ENCODE measurements at places on chromosomes 4 and X. TPM values are rescaled to one million over a fixed set of nuclear protein-coding genes. Genes with fewer than 3 reads are reported as not detected.

DNA sequence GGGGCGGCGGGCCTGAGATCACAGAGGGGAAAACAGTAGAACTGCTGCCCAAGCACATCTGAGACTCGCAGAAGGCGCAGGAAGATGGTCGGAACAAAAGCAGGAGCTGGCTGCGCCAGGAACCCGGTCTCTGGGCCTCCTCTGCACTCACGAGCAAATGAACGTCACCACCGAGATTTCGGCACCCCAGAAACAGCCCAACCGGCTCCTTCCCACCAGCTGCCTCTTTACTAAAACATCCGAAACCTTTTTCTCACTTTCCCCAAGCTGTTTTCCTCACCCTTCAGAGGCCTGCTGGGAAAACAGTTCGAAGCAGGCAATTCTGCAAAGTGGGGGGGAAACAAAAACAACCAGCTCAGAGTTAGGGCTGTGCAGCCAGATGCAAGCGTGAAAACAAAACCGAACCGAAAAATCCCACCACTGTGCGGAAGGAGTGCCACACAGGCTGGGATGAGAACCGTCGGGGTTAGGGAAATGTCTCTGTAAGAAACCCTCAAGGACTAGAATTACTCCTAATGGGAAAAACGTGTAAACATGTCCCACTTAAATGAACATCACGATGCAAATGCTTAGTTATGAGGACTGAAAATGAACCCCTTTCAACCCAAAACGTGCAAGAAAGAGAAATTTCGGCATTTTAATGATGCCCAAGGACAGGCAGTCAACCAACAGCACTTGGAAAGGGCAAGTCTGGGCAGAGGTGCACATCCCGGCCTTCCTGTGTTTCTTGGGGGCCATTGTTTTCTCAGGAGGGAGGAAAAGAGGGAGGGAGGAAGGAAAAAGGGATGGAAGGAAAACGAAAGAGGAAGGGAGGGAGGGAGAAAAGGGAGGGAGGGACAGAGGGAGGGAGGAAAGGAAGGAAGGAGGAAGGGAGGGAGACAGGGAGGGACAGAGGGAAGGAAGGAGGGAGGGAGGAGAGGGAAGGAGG is 15.8 kb downstream of the DHRSX start:
- H3K4me3 ChIP-seq = no peak overlapping the region
- DNase-seq = no peak
- H3K36me3 ChIP-seq = peaks cover 30% of the 10 kb centered on the region
- H3K4me1 ChIP-seq = no peaks in the 10 kb centered on the region
- H3K27me3 ChIP-seq = no peaks in the 10 kb centered on the region

- H3K4me1 ChIP-seq = no peaks in the 10 kb centered on the region
- H3K4me3 ChIP-seq = no peak overlapping the region
- H3K27ac ChIP-seq = no peak overlapping the region
- no peaks in the 10 kb centered on the region for H3K27me3 ChIP-seq
- DNase-seq = no peak
These were observed 45.9 kb downstream of the WDFY3 start for GRCh38 chr4:84920617-84921016.

- H3K36me3 ChIP-seq = no peaks in the 10 kb centered on the region
- H3K27me3 ChIP-seq = no peaks in the 10 kb centered on the region
- DNase-seq = no peak
- H3K4me3 ChIP-seq = no peak overlapping the region
These were observed 91.7 kb upstream of the KDR start for GRCh38 chr4:55216863-55217635.

DNA sequence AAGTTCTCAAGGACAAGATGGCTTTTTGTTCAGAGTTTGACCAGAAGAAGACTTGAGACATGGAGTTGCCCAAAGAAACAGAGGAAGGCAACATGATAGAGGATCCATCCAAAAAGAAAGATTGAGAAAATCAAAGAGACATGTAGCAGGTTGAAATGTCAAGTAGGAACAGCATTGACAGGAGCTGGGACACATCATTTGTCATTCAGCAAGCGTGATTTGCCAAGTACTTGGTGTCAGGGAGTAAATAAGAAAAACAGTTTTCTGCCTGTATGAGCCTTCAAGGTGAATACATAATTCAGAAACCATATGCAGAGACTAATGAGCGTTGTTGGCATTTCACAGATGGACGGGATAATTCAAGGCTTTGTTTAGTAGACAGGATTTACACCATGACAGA is 11.2 kb downstream of the SMIM31 start:
- H3K36me3 ChIP-seq = no peaks in the 10 kb centered on the region
- no peak overlapping the region for H3K27ac ChIP-seq
- no peak overlapping the region for H3K4me3 ChIP-seq
- H3K4me1 ChIP-seq = no peaks in the 10 kb centered on the region

- DNase-seq = no peak
- H3K4me3 ChIP-seq = no peak overlapping the region
- H3K27ac ChIP-seq = no peak overlapping the region
These were observed 203.4 kb downstream of the CCNG2 start for GRCh38 chr4:77360451-77360850.

GRCh38 chr4:146648461-146648783 is 9.7 kb downstream of the POU4F2 start:
- H3K36me3 ChIP-seq = no peaks in the 10 kb centered on the region
- no peak for DNase-seq
- no peak overlapping the region for H3K4me3 ChIP-seq
- H3K4me1 ChIP-seq = no peaks in the 10 kb centered on the region

DNA sequence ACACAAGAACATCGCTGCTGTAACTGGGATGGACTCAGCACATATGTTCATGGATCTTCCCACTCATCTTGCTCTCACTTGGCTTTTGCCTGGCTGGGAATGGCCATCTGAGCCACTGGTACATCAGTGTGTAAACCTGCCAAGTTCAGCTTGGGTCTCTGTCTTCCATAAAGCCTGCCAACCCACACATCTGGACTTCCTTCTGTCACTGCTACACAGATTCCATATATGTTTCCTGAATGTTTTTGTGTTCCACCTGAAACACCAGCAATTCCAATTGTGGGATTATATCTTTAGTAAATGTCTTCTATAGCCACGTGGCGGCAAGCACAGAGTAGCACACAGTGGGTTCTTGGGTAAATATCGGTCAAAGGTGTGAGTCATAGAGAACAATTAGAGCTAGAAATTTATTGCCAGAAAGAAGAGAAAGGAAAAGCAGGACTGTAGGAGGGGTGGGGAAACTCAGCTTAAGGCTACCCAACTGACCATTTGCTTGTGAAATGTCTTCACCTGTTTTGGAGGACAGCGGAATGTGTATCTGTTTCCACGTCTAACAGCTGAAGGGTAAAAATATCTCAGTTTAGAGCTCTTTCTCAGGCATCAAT is 125.9 kb downstream of the MFAP3L start:
- no peaks in the 10 kb centered on the region for H3K4me1 ChIP-seq
- DNase-seq = no peak
- H3K4me3 ChIP-seq = no peak overlapping the region
- H3K27ac ChIP-seq = no peak overlapping the region
- H3K36me3 ChIP-seq = no peaks in the 10 kb centered on the region

- H3K27ac ChIP-seq = no peak overlapping the region
- no peak for DNase-seq
- H3K4me3 ChIP-seq = no peak overlapping the region
These were observed 24.2 kb downstream of the NKX1-1 start for GRCh38 chr4:1381944-1382541.

DNA sequence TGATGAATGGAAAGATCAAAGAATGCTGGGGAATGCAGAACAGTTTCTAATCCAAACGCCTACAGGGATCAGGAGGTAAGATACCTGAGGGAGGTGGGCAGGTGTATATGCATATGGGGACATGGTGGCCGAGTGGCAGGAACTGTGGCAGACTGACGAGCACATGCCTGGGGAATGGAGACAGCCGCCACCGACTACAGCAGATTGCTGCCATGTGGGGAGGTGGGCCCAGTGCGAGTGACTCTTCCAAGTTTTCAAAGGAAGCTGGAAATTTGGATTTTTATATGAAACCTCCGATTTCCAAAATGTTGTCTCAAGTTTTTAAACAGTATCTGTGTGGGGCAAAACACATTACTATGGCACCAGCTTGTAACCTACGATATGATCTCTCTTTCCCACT is 9.9 kb downstream of the ZNF827 start:
- H3K36me3 ChIP-seq = peaks cover 21% of the 10 kb centered on the region
- no peak for DNase-seq
- H3K27me3 ChIP-seq = no peaks in the 10 kb centered on the region
- no peak overlapping the region for H3K27ac ChIP-seq

GRCh38 chrX:9327747-9328145 is 137.1 kb upstream of the TBL1X start:
- H3K36me3 ChIP-seq = no peaks in the 10 kb centered on the region
- H3K27ac ChIP-seq = no peak overlapping the region
- no peak overlapping the region for H3K4me3 ChIP-seq

The MAGEC3 gene
- not detected for total RNA-seq

The ASB9 gene
- total RNA-seq = 1.1 TPM

- no peaks in the 10 kb centered on the region for H3K27me3 ChIP-seq
- H3K4me1 ChIP-seq = no peaks in the 10 kb centered on the region
- H3K27ac ChIP-seq = no peak overlapping the region
- H3K4me3 ChIP-seq = no peak overlapping the region
- H3K36me3 ChIP-seq = no peaks in the 10 kb centered on the region
These were observed 173.5 kb downstream of the NKX6-1 start for GRCh38 chr4:84325625-84326024.

The NAP1L3 gene
- total RNA-seq = 1.0 TPM

DNA sequence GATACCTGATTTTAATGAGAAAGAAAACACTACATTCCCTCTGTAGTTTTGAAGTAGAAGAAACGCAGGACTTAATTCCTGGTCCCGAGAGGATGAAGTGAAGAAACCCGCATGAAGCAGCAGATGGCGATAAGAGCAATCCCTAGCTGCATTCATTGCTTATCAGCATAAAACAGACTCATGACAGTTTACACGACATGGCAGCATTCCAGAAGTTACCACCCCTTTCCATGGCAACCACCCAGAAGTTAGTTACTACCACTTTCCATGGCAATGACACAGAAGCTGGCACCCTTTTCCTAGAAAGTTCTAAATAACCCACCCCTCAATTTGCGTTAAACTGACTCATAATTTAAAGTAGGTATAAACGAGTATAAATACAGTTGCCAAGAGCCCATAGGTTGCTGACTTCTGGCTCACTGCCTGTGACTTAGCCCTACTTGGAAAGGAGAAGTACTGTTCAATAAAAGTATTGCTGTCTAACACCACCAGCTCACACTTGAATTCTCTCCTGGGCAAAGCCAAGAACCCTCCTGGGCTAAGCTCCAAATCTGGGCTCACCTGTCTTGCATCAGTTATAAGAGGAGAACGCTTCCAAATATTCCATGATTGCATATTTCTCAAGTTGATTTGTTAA is 5.5 kb upstream of the XAGE2 start:
- no peaks in the 10 kb centered on the region for H3K4me1 ChIP-seq
- H3K27me3 ChIP-seq = peaks cover 6% of the 10 kb centered on the region
- no peak overlapping the region for H3K27ac ChIP-seq
- H3K4me3 ChIP-seq = no peak overlapping the region

GRCh38 chr4:29972121-29972520 is 748.0 kb upstream of the PCDH7 start:
- H3K36me3 ChIP-seq = no peaks in the 10 kb centered on the region
- H3K27ac ChIP-seq = no peak overlapping the region
- DNase-seq = no peak
- H3K4me1 ChIP-seq = no peaks in the 10 kb centered on the region
- H3K27me3 ChIP-seq = no peaks in the 10 kb centered on the region

The TCEAL2 gene
- total RNA-seq = not detected

DNA sequence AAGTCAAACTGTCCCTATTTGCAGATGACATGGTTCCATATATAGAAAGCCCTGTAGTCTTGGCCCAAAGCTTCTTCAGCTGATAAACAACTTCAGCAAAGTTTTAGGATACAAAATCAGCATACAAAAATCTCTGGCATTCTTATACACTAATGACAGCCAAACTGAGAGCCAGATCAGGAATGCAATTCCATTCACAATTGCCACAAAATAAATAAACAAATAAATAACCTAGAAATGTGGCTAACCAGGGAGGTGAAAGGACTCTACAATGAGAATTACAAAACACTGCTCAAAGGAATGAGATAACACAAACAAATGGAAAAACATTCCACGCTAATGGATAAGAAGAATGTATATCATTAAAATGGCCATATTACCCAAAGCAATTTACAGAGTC is 52.9 kb upstream of the CXCL8 start:
- no peak overlapping the region for H3K4me3 ChIP-seq
- H3K27ac ChIP-seq = no peak overlapping the region

The CETN2 gene
- 7.7 TPM for total RNA-seq

DNA sequence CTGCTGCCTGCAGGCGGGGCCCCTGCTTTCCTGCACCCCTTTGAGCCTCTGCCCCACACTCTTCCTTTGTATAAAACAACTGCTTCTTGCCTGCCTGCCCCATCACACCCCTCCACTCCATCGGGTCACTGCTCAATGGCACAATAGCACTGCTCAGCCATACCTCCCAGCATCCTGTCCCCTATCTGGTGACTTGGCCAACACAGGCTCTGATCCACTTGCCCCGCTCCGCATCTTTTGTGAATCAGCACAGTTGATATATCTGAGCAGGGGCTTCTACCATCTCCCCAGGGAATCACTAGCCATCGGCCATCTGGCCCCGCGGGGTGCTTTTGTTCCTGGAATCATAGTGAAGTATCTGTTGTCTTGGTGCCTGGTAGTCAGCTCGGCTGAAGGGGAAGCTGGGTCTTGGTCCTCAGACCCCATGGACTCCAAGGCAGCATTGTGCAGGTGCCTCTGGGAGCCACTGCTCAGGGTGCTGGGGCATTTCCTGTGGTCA is 45.3 kb downstream of the MAP7D3 start:
- H3K4me3 ChIP-seq = no peak overlapping the region
- peaks cover 34% of the 10 kb centered on the region for H3K4me1 ChIP-seq
- peaks cover 5% of the 10 kb centered on the region for H3K36me3 ChIP-seq

DNA sequence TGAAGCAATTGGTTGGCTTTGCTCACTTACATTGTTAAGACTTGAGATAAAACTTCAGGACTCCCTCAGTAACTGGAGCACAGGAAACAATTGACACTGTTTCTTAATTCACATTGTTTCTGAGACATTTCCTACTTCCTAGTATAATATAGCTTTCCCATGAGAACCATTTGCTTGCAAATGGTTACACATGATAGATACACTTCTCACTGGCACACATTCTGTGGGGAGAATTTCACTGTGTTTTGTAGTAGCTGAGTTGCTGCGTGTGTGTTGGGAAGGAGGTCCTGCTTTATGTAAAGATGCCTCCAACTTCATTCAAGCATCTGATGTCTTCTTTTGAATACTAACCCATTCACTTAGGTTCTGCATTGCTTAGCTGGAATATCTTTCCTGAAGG is 85.3 kb upstream of the SLC4A4 start:
- peaks cover 4% of the 10 kb centered on the region for H3K4me1 ChIP-seq
- H3K4me3 ChIP-seq = no peak overlapping the region
- H3K27me3 ChIP-seq = no peaks in the 10 kb centered on the region
- DNase-seq = no peak
- no peak overlapping the region for H3K27ac ChIP-seq

The ARAP2 gene
- 70.7 TPM for total RNA-seq

- H3K27ac ChIP-seq = no peak overlapping the region
- H3K36me3 ChIP-seq = no peaks in the 10 kb centered on the region
- H3K4me1 ChIP-seq = no peaks in the 10 kb centered on the region
- no peak for DNase-seq
- H3K4me3 ChIP-seq = no peak overlapping the region
These were observed 305.7 kb upstream of the SLIT2 start for GRCh38 chr4:19945979-19946380.

- H3K27ac ChIP-seq = no peak overlapping the region
- H3K4me3 ChIP-seq = no peak overlapping the region
- no peaks in the 10 kb centered on the region for H3K36me3 ChIP-seq
- H3K27me3 ChIP-seq = no peaks in the 10 kb centered on the region
- no peak for DNase-seq
- no peaks in the 10 kb centered on the region for H3K4me1 ChIP-seq
These were observed 61.5 kb upstream of the MAGEB2 start for GRCh38 chrX:30153881-30154260.

- H3K36me3 ChIP-seq = no peaks in the 10 kb centered on the region
- no peaks in the 10 kb centered on the region for H3K4me1 ChIP-seq
- H3K27ac ChIP-seq = no peak overlapping the region
- H3K27me3 ChIP-seq = no peaks in the 10 kb centered on the region
- no peak for DNase-seq
These were observed 1366.1 kb downstream of the FAM133A start for GRCh38 chrX:95040104-95040503.

Measured in activated CD4-positive, alpha-beta memory T cell treated with anti-CD3 and anti-CD28 coated beads, Interleukin-2, amount 10 ng/mL, durations not matched to agents 7 days and 5 days (primary cell).